ENCODE measurements at places on chromosomes 4 and X.

DNA sequence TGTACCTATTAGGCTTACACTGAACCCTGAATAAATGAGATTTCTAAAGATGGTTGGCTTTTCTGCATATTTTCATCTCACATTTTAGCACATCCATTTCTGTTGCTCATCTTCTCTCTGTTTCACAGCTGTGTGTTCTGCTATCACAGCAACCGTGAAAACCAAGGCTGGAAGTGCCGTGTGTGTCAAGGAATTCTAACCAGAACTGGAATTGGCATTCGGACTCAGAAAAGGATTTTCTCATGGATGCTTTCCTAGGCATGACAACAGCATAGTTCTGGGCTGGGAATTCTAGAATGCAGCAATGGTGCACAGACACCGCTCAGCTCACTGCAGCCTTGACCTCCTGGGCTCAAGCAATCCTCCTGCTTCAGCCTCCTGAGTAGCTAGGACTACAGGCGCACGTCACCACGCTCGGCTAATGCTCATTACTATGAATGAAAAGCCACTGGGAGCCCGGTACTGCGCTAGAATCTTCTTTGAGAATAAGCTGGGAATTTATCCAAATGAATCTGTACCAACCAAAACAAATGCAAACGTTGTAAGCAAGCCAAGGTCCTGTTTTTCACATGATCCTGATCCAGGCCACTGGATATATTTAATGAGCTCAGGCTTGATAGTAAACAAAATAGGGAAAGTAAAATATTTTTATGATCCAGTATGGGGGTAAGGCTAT is 105.2 kb downstream of the RBM47 start:
- no peak for DNase-seq

DNA sequence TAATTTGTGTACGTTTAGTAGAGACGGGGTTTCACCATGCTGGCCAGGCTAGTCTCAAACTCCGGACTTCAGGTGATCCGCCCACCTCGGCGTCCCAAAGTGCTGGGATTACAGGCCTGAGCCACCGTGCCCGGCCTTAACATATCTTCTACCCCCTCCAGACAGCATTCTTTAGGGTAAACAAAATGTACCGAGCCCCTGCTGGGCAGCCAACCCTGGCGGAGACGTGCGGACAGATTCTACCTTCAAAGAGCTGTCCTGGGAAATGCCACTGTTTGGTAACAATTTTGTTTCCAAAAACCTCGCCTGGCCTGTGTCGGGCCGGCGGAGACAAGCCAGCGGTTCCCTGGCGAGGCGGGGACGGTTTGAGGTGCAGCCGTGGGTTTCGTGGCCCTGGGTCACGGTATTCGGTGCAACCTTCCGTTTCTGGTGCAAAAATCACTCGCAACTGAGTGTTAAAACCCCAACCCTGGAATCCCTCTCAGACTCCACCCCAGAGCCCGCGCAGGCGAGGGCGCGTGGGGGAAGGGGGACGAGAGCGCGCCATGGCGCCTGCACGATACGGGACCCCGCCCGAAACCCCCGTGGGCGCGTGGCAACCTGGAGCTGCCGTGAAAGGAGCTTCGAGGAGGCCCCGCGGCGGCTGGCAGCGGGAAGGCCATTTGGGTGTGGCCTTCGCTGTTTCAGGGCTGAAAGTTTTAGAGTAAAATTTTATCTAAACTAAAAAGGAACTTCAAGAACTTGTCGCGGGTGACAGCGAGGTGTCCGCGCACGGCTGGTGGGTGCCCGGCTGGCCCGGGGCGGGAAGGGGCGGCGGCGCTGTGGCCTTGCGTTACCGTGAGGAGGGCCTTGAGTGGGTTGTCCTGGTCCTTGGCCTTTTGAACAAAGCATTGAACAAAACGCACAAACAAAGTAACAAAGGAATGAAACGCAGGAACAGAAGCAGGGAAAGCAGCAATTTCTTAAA is 17.0 kb downstream of the MRFAP1 start:
- no peak for DNase-seq

DNA sequence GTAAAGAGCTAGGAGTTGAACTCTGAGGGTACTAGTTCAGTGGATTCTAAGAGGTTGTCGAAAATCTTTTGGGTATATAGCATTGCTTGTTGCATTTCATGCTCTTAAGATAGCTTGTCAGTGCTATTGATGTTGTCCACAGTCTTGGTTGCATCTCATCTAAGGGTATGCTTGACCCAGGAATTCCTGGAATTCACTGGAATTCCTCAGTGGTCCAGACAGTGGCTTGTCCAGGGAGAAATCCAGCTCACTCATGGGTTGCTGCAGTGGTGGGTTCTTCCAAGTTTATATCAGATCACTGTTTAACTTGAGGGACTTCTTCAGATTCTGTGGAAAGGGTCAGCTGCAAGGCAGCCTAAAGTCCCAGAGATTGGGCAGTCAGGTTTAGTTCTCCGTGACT is 29.8 kb upstream of the SMARCAD1 start:
- DNase-seq: no peak

DNA sequence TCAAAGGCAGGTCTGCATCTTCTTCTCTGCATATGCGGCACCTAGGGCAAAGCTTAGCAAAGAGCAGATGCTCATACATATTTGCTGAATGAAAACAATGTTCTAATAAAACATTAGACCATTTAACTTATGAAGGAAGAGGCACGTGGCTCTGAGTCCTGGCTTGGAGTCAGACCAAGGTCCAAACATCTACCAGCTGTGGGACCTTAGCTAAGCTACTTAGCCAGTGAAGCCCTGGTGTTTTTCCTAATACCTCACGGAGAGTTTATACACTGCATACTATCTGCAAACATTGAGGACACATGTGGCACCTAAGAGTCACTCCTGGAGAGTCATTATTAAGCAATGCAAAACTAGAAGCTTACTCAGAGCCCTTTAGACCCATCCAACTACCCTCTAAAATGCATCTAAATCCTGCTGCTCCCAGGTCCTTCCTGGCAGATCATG is 9.0 kb downstream of the PDGFC start:
- DNase-seq: no peak

GRCh38 chr4:35461931-35462659 is 782.2 kb downstream of the ARAP2 start:
- peak; percentile 14 for DNase-seq

DNA sequence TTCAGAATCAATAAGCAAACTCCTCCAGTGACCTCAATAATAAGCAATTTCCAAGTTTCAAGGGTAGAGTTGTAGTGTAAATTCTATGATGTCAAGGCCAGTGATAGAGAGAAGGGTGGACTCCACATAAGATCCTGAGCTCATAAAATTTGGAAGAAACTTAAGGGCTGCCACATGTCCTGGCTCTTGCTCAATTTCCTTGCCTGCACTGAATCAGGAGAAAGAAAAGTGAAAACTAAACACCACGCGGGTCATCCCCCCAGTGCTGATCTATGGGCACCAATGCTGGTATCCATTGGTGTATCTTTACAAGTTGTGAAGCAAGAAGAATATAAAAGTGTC is 392.0 kb upstream of the INTU start:
- DNase-seq: no peak

DNA sequence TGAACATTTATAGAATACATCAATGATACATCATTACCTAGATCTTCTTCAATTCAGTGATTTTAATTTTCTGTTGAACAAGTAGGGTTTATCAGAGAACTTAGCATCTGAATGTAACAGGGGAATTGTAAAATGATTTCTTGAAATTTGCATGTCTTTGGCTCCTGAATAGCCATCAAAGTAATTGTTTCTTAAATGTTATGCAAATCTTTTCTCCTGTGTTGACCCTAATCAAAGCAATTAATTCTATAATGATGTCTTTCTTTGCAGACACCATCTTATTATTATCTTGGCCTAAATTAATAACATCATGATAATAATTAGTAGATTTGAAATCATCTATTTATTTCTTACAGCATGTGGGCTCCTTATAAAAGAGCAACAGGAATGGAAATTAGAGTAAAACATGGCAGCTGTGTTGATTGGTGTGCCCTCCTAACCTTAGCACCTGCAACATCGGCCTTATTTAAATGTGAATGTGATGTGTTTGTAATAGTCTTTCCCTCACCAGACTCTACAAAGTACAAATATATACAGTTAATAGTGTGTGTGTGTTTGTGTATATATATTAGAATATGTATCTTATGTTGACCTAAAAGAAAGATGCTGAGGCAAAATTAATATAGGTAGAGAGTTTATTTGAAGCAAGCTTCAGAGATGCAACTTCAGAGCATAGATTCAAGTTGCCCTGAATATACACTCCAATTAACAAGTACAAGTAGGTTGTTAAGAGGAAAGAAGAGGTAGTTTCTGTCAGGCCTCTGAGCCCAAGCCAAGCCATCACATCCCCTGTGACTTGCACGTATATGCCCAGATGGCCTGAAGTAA is 328.0 kb upstream of the TECRL start:
- no peak for DNase-seq

- DNase-seq: no peak
Measured at GRCh38 chr4:76548704-76549103, 113.7 kb downstream of the SHROOM3 start.

GRCh38 chr4:95363966-95364365 is 184.8 kb downstream of the UNC5C start:
- DNase-seq: peak; percentile 53

DNA sequence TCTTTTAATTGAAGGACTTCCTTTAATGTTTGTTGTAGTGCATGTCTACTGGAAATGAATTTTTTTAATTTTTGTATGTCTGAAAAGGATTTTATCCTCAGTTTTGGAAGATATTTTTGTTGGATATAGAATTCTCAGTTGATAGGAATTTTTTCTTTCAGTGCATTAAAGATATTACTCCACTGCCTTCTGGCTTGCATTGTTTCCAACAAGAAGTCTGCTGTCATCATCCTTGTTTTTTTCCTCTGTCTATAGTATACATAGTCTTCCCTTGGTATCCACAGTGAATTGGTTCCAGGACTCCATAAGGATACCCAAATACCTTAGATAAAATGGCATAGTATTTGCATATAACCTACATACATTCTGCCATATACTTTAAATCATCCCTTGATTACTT is 33.5 kb downstream of the SCD5 start:
- no peak for DNase-seq
